Fibroblast of skin of scalp (primary cell): ENCODE measurements at places on chromosomes 13 and 19.

DNA sequence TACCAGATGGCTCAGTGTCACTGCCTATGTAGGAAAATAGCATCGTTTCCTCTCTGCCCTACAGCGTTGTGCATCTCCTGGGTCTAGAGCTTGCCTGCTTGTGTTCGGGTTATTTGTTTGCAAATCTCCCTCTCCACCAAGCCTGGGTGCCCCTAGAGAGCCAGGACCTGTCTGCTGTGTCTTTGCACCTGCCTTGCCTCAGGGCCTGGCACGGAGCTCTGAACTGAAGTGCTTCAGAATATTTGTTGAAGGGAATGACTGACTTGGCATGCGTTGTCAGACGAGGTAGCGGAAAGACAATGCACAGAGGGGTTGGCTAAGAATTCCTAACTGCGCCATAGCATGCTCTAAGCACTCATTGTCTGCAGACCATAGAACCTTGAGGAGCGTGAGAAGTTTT, 263.4 kb downstream of the FGF9 start:
- DNase-seq = no peak

- no peak for DNase-seq
Measured at GRCh38 chr19:31535691-31536460, 186.6 kb upstream of the TSHZ3 start.

- no peak for DNase-seq
Measured at GRCh38 chr19:12789098-12789903, 2.0 kb upstream of the JUNB start.

DNA sequence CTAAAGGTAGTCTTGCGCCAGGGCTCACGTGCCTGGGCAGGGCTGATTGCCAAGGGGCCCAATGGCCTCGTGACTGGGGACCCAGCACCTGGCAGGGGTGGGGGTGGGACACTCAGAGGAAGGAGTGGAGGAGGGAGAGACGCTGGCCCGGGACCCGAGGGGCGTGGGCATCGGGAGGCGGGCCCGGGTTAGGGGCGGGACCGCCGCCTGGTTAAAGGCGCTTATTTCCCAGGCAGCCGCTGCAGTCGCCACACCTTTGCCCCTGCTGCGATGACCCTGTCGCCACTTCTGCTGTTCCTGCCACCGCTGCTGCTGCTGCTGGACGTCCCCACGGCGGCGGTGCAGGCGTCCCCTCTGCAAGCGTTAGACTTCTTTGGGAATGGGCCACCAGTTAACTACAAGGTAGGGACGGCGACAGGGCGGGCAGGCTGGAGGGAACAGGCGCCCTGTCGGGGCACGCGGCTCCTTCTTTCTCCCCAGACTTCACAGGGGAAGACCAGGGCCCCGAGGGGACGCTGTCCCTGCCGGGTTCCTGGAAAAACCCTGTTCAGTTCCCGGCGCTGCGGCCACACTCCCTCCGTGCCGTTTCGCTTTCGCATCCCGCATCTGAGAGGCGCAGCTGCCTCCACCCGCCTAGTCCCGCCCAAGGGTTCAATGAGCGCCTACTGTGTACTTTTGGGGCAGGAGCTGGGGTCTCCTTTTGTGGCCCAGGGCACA, at the start of gene IFI30:
Gene IFI30 (plus strand): TSS at position 242 of the 717 bp plus-strand sequence. CDS start 29 bp downstream, at position 271.
- no peak for DNase-seq

DNA sequence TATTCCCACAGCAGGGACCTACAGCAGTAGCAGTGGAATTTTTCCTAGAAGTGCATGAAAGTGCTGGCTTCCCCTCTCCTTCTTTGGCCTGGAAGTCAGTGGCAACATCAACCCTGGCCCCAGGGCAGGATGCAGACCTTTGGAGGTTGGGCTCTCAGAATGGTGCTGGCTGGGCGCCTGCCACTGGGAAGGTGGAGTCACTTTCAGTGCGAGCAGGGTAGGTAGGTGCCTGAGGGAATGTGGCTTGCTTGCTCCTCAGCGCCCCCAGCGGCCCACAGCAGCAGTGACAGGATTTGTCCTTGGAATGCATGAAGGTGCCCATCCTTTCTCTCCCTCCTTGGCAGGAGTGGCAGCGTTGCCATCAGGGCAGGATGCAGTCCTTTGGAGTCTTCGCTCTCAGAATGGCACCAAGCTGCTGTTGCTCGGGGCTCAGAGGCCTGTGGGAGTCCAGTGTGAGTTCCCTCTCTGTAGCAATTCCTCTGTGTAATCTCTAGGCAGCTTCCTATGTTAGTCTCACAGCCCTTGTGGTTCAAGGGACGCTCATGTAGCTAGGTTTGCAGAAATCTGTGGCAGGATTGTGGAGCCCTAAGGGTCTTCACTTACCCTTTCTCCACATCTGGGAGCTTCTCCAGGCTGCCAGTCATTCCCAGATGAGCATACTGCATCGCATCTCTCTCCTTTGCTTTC, 354.4 kb upstream of the DACH1 start:
- no peak for DNase-seq

GRCh38 chr19:38721979-38722773, 22.1 kb downstream of the CAPN12 start:
- DNase-seq = no peak

DNA sequence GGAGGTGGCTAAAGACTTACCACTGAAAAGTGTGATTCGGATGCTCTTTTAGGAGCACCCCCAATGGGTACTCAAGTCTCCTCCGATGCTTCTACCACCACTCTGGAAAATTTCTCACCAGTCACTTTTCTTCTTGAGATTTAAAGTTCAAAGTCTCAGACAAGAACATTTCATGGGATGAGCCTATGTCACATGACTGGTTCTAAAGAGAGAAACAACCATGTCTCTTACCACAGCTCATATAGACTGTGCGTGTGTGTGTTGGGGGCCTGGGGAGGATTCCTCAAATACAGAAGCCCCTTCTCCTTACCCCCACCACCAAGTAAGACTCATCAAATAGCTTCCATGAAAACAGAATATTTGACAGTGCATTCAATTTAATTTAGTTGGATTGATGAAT, 181.7 kb upstream of the MIR17HG start:
- DNase-seq = no peak

DNA sequence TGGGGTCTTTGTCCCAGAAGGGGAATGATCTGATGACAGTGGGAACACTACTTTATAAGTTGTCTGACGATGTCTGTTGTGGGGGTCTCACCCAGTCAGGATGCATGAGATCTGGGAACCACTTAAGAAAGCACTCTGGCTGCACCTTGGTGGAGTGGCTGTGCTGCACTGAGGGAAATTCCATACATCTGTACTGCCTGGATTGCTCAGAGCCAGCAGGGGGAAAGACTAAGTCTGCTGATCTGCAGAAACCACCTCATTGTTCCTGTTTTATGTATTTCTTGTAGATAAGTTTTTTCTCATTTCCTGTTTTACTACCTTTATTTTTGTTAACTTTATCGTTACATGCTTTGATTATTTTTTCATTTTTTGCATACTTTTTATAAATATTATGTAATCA, 27.3 kb downstream of the ZNF430 start:
- no peak for DNase-seq

DNA sequence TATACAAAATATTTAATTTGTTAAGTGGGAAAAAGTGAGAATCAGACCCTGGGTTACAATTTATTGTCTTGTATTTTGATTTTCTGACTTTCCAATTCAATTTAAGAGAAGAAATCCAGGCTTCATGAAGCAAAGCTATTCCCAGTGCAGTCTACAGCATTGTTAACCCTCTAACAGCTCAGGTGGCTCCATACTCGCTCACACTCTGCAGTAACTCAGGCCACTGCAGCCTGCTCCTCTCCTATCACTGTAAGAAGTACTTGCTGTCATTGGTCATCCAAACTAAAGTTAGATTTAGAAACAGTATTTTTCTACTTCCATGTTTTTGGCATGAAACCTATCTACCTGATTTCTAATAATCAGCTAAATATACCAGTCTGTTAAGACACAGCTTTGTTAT, 830.3 kb downstream of the PCDH9 start:
- DNase-seq = no peak
